ENCODE measurements at places on chromosomes 7 and 10. TPM values are rescaled to one million over a fixed set of nuclear protein-coding genes. Genes with fewer than 3 reads are reported as not detected.

The FKBP6 gene
- total RNA-seq: not detected

DNA sequence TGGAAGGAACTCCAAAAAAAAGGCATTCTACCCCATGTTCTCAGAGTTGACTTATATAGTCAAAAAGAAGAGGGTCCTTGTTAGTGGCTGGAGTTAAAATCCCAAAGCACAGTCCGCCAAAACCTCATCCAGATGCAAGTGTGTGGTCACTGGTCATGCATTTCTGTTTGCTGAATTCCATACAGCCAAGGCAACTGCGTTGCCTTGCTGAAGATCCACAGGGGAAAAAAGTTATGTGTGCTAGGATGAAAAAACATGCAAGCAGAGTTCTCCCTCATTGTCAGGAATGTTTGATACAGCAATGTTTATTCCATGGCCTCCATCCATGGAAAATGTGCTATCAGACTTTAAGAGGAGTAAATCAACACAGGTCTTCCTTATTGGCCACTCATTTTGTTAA, 213.1 kb downstream of the CREB5 start:
- DNase-seq: no peak

The ABCC2 gene
- 1.3 TPM for total RNA-seq

- no peak for DNase-seq
Measured at GRCh38 chr10:22259280-22259679, 41.5 kb upstream of the EBLN1 start.

DNA sequence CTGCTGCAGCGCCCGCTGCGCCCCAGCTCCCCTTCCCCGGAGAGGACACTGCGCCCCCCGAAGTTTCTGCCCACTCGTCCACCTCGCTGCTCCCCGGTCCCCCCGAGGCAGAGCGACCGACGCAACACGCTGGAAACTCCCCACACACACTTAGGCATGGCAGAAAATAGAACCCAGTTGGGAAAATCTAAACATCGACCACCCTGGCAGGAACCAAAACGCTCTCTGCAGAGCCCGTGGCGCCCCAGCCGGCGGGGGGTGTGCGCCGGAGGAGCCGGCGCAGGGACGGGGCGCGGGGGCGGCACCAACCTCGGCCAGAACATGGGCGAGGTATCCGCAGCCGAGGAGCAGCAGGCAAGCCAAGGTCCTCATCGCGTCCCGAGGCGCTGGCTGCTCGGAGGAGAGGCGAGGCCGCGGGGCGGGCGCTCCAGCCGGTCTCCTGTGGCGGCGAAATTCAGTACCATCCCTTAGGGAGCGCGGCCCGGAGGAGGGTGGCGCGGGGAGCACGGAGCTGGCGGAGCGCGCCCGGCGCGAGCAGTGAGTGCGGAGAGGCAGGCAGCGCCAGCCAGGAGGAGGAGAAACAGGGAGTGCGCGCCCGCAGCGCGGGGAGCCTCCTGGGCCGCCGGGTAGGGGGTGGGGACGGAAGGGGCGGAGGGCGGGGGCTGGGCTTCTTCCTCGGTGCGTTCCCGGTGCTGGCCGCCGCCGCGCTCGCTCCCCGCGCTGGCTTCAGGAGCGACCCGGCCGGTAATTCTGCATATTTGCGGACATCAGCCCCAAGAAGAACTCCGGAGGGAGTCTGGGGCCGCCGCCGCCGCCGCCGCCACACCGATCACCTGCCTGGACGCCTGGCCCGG, 789 bp downstream of the PDGFA start:
- DNase-seq: peak; percentile 64

- no peak for DNase-seq
Measured at GRCh38 chr7:68866200-68866570, 732.1 kb upstream of the AUTS2 start.

- DNase-seq: no peak
Measured at GRCh38 chr7:155223503-155223902, 74.2 kb upstream of the INSIG1 start.

The ZNF853 gene
- 3.4 TPM for total RNA-seq

The CALML3 gene
- not detected for total RNA-seq

The CNNM1 gene
- total RNA-seq: 0.73 TPM

The TBC1D12 gene
- 1.6 TPM for total RNA-seq

The SEMA3C gene
- total RNA-seq: 12.4 TPM

The TMEM225B gene
- total RNA-seq: 1.3 TPM

DNA sequence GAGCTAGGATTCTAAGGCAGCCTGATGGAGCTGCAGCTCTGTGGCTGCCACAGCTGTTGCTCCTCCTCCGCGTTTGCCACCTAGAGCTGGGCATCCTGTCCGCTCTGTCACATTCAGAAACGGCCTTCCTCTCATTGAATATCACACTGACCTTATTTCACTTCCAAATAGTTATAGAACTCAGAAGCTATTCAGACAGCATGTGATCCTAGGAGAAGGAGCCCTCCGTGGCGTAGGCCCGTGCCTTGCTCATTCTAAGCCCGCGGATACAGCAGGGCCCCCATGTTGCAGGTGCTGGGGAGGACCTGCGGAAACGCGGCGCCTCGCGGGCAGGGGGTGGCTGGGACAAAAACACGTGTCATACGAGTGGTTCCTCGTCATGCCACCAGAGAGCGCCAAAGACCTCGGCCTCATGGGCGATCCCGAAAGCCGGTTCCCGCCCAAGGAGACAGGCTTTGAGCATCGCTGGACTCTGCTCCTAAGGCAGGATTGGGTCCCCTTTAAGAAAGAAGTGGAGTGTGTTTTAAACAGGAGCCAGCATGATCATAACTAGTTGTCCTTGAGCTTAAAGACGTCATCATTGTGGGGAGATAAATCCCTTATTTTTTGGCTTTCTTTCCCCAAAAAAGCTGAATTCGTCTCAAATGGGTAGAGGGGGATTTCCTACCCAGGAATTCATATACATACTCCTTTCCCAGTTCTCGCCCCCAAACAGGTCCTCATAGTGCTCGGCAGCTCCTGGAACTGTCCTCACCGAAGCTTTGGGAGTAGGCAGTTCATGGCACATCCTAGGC, 17.9 kb upstream of the FIGNL1 start:
- peak; percentile 78 for DNase-seq

The ANXA8L1 gene
- not detected for total RNA-seq

The ZNF487 gene
- 1.3 TPM for total RNA-seq

The IL15RA gene
- total RNA-seq: 1.7 TPM

The EN2 gene
- total RNA-seq: not detected

The ALOX5 gene
- not detected for total RNA-seq

DNA sequence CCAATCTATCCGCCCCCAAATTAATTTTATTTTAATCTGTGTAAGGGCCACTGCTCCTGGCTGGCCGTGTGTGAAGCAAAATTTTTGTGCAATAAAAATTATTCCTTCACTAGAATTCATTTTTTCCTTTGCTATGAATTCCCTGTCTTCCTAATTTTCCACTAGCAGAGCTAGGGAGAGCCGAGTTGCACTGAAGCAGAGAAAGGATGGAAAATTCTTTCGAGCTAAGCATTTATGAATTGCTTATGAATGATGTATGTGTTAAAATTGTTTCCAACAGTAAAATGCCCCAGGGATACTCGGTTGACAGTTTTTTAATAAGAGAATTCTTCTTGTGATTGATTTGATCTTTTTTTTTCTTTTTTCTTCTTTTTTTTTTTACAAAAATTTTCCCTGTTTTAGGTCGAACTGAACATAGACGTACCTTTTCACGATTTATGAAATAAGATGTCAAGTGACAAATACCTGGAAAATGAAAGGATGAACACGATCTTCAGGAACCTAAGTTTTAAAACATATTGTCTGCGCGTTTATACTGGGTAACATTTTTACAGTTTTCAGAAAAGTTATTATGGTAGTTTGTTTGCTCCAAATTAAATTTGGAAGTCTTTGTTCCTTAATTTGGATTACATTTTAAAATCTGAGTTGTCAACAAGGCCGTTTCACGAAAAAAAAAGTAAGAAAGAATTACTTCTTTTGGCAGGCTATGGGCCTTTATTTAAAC, 288.8 kb upstream of the NFE2L3 start:
- no peak for DNase-seq

The TEX36 gene
- 0.61 TPM for total RNA-seq

DNA sequence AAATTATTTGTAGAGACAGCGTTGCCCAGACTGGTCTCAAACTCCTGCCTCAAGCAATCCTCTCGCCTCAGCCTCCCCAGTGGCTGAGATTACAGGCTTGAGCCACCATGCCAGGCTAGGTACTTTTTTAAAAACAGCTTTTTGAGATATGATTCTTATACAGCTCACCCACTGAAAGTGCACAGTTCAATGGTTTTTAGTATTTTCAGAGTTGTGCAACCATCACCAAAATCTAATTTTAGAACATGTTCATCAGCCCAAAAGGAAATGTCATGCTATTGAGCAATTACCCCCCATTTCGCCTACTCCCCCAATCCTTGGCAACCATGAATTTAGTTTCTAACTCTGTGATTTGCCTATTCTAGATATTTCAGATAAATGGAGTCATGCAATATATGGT, 73.7 kb downstream of the EVX1 start:
- DNase-seq: no peak

GRCh38 chr7:6200971-6201370, 71.5 kb downstream of the CYTH3 start:
- no peak for DNase-seq

DNA sequence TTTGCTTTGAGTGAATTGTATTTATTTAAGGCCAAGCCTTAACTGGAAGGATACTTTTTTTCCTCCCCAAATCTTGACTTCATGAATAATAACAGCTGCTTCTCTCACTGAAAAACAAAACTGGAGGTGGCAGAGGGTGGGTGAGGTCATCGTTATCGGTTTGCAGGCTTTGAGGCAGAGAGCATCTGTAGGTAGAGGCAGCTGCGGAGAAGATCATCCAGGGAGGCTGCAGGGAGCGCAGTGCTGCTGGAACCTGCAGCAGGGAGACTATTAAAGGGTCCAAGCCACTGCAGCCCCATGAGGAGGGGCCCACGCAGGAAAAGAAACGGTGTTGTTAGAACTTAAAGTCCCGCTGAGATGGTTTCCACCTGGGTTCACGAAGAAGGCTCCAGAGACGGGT, 112.1 kb upstream of the SDK1 start:
- DNase-seq: no peak

The TECPR1 gene
- total RNA-seq: 25.9 TPM

- DNase-seq: no peak
Measured at GRCh38 chr10:76695069-76695468, 942.5 kb downstream of the KCNMA1 start.

The GPR37 gene
- total RNA-seq: 0.42 TPM

DNA sequence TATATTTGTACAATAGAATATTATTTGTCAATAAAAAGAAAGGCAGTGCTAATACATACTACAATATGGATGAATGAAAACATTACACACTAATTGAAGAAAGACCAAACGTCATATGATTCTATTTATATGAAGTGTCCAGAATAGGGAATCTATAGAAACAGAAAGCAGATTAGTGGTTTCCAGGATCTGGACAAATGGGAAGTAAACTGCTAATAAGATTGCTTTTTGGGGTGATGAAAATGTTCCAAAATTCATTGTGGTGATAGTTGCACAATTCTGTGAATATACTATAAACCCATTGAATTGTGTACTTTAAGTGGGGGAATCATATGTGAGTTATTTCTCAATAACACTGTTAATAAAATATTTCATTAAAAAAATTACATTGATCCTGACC, 78.2 kb upstream of the IFRD1 start:
- DNase-seq: no peak

DNA sequence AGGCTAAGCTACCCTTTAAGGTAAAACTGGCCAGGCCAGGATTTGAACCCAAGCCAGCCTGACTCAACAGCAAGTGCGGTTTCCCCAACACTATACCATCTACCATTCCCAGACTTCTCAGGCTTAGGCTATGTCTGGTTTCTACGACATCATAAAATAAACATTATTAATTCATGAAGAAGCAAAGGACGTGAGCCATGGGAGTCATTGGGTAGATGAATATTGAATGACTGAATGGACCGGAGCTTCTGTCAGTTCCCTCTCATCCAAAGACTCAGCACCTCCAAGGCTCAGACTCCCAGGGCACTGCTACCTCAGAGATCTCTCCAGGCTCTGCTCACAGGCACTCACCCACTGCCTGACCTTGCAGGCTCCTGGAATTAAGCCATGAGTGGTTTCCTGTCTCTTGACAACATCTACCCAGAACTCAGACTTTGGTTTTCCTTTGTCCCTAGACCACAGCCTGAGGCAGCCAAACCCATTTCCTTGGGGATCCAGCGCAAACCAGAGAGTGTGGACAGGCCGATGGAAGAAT, 64.6 kb upstream of the STEAP1B start:
- DNase-seq: no peak

DNA sequence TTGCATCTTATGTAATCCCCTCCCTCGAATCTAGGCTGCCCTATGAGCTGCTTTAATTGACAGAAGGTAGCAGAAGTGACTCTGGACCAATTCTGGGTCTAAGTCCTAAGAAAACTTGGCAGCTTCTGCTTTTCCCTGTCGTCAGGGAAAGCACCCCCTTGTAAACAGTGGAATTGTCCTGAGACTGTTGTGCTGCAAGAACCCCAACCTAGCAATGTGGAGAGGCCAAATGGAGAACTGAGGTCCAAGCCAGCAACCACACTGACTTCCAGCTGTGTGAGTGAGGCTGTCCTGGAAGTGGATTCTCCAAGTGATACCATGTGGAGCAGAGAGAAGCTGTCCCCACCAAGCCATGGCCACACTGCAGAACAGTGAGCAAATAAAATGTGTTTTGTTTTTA, 75.5 kb downstream of the ARHGAP22 start:
- DNase-seq: no peak

DNA sequence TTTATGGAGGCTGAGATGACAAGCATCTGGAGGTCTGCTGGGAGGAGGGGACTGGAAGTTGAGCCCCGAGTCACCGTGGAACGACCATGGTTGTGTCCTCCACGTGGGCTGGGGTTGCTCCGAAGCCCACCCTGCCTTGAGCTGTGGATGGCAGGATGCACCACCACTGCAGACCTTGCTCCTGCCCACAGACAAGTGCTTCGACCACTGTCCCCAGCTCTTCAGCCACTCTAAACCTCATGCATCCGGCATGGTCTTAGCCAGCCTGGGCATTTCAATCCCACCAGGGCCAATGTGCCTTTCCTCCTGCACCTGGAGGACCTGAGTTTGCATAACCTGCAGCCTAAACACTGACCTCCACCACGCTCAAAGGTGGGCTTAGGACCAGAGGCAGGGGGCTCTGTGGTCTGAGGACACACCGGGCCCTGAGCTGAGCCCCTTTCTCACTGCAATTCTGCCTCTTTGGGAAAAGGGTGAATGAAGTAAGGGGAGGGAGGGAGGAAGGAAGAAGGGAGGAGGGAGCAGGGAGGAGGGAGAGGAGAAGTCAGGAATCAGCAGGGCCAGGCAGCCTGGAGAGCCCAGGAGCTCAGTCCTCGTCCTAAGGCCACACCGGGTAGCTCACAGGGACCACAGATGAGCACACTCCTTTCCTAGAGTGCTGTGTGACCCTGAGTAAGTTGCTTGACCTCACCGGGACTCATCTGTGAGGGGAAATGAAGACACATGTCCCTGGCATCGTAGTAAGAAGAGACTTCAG, 44.8 kb upstream of the DNAAF5 start:
- DNase-seq: no peak

DNA sequence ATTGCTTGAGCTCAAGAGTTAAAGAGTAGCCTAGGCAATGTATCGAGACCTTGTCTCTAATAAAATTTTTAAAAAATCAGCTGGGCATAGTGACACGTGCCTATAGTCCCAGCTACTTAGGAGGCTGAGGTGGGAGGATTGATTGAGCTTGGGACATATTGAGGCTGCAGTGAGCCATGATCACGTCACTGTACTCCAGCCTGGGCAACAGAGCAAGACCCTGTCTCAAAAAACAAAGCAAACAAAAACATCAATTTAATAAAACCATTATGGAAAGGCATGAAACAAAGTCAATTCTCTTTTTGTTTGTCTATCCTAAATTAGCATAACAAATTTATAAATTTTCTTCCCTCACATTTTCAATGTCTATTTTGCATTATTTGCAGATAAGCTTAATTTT, 108.4 kb downstream of the PHF14 start:
- no peak for DNase-seq

GRCh38 chr10:132382231-132382922, 14.6 kb upstream of the PWWP2B start:
- DNase-seq: no peak

All from A673 (cell line).